ENCODE measurements at places on chromosomes 5 and 9.

DNA sequence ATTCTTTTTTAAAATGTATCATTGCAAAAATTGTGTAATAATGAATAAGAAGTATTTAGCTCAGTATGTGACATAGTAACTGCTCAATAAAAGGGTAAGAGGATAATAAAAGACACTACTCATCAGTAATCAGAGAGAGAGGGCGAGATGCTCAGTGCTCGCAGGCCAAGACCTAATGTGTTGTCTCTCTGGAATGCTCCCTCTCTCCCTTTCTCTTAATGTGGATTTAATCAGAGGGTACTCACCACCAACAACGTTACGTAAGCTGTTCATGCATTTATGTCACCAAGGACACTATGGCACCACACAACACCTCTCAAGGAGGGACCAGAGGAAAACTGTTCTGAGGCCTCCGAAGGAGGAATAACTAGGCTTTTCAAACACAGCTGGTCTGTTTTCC is 42.5 kb downstream of the WHRN start:
- no peak for DNase-seq

DNA sequence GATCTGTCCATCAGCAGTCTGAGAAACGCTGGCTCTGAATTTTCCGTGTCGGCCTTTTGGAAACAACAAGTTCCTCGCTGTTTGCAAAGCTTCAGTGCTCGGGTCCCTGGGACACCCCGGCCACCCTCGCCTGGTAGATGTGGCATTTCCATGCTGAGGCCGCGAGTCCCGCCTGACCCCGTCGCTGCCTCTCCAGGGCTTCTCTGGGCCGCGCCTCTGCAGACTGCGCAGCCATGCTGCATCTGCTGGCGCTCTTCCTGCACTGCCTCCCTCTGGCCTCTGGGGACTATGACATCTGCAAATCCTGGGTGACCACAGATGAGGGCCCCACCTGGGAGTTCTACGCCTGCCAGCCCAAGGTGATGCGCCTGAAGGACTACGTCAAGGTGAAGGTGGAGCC is 4.7 kb downstream of the NTNG2 start:
- no peak for DNase-seq

GRCh38 chr9:14992516-14992915 is 82.3 kb upstream of the FREM1 start:
- no peak for DNase-seq

DNA sequence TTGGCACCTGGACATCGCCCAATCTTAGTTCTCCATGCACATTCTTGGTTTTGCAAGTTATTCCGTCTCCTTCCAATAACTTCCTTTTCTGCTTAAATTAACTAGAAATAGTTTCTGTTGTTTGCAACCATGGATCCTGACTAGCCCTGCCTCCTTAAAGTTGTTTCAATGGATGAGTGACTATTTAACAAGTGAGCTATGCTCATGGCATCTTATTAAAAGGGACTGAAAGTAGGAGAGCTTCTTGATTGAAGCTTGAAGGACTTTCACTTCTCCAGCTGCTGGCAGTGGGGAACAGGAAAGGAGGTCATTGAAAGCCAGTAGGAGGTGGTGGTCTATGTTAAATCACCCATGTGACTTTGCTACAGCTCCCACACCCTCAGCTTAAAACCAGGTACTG is 466.8 kb downstream of the ARHGEF28 start:
- no peak for DNase-seq

DNA sequence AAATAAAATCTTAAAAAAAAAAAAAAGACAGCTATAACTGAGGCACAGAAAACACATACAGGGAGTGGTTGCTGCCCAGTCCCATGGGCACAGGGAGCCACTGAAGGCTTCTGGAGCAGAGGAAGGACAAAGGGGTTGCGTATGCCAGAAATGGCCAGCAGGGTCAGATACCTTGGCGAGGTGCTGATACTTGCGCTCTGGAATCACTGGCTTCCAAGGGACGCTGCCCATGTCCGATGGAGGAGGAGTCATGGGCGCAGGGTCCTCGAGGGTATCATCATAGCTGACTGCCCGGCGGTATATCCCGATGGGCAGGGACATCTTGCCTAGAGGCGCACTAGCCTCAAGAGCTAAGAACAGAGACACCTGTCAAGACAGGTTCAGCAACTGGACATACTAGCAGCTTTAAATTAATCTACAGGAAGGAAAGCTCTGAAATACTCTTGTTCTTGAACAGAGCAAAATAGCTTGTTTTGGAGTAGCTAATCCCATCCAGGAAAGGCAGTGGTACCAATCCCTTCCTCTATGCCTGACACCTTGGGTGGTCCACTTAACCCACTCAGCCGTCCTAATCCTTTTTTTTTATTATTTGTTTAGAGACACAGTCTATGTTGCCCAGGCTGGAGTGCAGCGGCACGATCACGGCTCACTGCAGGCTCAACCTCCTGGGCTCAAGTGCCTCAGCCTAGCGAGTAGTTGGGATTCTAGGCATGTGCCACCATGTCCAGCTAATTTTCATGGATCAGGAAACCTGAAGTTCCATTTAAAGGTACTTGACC is 6.0 kb downstream of the KIAA1191 start:
- no peak for DNase-seq

DNA sequence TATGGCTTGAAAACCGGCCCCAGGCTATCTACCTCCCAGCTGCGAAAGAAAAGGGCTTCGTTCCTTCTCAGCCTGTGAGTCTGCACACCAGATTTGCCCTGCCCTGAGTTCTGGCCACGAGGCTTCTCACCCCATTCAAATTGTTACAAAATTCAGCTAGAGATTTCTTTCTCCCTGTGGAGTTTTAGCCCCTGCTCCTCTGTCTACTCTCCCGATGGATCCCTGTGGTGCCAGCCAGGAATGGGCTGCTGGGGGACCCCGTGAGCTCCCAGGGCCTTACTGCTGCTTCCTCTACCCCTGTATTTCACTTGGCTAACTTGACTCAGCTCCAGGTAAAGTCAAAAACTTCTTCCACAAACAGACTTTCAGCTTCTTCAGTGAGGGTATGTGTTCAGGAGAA is 9.3 kb upstream of the RNF20 start:
- DNase-seq, result no peak

GRCh38 chr5:52801329-52801728 is 13.6 kb downstream of the ITGA1 start:
- no peak for DNase-seq

DNA sequence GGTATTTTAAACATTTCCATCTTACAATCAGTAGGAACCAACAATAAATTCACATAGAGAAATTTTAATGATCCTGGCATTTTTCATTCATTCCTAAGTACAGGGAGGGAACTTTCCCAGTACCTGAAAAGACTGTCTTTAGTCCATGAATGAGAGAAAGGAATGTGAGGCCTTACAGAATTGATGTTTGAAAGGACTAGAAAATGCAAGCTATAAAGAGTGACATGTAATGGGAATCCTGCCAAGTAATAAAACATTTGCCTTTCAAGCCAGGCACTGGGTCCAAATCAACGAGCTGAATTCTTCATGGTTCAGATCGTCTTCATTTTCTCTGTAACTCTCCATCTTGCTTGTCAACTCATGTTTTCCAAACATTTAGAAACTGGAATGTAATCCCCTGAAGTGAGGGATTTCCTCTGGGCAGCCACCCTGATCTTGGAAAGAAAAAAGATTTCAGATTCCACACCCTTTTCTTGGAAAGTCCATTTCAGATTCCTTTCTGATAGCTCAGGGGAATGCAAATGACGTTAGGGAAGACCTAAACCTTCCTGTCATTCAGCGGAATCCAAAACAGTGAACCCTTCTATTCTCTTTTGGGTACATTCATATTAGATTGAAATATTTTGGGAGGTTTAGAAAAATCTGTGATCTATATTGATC is 315.8 kb downstream of the SH3GL2 start:
- DNase-seq, result no peak

DNA sequence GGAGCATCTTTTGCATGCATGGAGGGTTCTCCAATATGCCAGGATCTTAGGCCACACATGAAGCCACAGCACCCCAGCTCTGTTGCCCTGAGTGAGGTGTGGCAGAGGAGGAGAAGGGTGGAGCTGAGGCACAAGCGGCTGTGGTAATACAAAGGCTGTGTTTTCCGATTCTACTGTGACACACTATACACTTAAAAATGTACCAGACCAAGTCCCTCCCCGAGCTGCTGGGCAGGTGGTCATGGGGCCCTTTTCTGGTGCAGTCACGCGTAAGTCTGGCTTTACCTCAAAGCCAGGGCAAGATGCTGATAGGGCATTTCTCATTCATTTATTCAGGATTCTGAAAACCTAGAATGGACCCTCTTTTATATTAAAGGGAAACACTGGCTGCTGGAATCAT is 3.7 kb downstream of the ADGRV1 start:
- no peak for DNase-seq

- DNase-seq, result no peak
Measured at GRCh38 chr9:123658792-123659191, 271.1 kb downstream of the DENND1A start.

- DNase-seq, result no peak
Measured at GRCh38 chr9:136014924-136015633, 53.9 kb upstream of the UBAC1 start.

DNA sequence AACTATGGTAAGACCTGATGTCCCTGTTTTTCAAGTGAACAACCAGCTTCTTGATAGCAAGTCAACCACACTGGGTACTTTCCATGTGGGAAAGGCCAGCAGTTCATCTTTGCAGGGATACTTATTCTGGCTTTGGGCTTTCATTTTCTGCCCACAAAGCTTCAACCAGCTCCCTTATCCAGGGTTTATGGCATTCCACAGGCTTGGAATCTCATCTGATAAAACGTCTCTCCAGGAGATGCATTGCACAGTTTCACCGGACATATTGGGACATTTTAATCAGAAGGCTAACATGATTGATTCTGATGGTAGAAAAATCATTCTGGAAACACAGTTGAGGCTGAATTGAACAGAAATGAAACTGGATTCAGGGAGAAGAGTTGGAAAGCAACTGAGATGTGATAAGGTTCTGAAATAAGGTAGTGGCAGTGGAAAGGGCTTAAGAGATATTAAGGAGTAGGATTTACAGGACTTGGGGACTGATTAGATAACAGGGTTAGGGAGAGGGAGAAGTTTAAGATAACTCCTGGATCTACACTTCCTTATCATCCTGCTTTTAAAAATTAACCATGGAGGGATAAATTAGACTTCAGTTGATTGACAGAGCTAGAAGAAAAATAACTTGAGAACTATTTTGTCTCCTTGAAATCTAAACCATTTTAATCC is 195.8 kb upstream of the FBXL7 start:
- no peak for DNase-seq

DNA sequence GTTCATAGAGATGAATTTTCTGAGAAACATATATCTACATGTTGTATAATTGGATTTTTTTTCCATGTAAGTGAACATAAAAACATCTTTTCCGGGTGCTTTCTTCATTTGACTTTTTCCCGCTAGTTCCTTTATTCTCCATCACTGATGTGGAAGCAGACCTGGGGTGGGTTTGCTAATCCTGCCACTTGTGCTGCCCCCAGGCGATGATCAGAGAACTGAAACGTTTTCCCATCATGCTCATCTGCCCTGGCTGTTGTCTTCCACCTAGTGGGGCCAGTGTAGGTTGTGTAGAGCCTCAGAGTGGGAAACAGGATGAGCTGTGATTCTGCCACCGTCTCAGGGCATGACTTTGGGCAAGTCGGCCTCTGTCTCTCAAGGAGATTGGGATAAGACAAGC is 34.2 kb upstream of the TGFBR1 start:
- no peak for DNase-seq

DNA sequence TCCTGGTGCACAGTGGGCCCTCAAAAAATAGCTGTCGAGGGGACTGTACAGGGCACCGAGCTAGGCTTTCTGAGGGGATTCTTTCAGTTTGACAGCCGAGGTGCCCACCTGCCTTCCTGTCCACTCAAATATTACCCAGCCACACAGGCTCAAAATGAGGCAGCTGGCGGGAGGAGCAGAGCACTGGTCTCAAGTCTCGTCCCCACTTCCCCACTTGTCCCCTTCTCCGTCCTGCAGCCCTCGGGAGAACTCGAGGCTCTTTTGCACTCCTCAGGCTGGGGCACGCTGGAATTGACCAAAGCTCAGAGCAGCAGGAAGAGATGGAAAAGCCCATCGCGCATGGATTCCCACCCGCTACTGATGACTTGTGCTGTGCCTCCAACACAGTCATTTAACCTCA is 185.2 kb downstream of the HSPA4 start:
- no peak for DNase-seq

DNA sequence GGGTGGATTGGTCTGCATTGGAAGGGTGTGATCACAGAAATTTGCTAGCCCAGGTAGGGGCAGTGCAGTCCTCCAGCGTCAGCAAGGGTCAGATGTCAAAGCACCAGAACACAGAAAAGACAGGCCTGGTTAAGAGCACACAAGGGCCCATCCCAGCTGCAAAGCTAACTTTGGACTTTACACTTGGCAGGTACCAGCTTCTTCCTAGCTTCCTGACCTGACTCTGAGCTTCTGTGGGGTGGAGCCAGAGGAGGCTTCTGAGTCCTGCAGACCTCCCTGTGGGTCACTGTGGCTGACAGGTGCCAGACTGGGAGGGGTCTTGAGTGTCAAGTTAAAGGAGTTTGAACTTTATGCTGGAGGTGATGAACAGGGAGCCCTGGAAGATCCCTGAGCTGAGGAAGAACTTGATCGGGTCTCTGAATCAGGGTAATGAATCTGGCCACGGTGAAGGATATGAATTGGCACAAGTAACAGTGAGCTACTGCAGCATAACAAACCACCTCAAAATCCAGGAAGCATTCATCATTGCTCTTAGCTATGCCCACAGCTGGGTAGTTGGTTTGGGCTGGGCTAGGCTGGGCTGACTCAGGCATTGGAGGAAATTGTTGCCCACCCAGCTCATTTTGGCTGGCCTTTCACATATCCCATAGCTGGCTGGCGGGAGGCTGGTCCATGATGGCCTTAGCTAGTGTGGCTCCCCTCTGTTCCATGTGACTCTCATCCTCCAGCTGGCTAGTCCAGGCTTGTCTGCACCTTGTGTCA is 63.4 kb downstream of the BARX1 start:
- no peak for DNase-seq

DNA sequence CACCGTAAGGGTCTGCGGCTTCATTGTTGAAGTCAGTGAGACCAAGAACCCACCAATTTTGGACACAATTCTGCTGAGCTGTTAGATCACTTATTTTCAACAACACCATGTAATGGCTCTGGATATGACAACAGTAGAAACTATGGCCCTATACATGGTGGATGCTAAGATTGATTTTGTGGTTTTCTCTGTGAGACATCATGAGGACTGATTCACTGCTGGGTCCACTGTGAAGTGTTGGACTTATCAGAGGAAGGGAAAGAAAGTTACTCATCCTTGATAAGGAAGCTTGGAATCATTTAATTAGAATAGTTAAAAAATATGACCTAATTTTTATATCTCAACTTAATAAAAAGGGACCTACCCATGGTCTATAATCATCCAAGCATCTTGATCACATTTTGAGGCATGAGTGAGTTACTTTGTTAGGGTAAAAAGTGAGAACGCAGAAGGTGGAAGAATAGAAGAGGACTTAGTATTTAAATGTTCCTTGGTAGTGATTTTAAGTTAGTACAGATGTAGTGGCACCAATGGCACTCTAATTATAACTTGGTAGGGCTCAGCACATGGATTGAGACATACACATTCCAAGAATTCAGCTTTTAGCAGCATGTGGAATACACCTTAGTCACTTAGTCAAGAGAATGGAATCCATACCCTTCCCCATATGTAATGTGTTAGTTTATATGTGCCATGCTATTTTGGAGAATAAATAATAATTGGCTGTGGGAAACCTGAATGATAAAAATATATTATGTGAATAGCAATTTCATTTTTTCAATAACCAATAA is 123.5 kb upstream of the CD180 start:
- DNase-seq, result no peak

Data from T47D (cell line).